Left hindlimb (tissue), 1 donor: ENCODE measurements at places on chromosomes 4 and X.

DNA sequence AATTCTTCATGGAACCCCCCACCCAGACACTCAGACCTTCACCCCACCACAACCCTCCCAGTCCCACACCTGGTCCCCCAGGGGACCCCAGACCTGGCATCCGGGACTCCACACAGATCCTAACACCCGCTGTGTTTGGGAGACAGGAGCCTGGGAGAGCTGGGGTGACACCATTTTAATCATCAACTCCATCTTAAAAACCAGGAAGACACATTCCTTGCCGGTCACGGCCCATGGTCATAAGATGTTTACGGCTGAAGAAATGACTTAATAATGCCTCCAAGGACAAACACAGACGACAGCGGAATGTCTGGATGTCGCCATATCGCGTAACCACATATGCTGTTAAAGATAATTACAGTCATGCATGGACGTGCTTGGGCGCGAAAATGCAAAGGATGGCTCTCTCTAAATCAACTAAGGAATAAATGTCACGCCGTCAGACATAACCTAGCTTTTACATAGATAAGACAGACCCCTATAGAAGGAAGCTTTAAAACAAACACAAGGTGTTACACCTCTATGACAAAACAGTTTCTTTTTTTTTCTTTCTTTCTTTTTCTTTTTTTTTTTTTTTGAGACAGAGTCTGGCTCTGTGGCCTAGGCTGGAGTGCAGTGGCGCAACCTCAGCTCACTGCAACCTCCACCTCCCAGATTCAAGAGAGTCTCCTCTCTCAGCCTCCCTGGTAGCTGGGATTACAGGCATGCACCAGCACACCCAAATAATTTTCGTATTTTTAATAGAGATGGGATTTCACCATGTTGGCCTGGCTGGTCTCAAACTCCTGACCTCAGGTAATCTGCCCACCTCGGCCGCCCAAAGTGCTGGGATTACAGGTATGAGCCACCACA lies 2.1 kb upstream of the DHRSX start:
- DNase-seq = no peak

DNA sequence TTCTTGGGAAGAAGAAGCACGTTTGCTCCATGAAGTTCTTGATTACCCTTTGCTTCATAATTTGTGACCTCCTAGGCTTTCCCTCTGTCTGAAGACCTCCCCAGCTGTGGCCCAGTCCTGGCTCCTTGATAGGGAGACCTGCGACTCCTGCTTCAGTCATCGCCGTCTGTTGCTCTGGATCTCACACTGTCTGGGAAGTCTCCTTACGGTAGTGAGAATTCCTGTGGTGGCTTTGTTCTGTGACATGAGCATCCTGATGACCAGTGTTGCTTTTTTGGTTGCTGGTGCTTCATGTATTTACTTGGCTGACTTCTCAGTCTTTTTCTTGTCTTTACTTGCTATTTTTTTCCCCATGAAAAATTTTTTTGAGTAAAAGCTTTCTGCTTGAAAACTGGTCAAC lies 44.2 kb downstream of the JADE1 start:
- no peak for DNase-seq

DNA sequence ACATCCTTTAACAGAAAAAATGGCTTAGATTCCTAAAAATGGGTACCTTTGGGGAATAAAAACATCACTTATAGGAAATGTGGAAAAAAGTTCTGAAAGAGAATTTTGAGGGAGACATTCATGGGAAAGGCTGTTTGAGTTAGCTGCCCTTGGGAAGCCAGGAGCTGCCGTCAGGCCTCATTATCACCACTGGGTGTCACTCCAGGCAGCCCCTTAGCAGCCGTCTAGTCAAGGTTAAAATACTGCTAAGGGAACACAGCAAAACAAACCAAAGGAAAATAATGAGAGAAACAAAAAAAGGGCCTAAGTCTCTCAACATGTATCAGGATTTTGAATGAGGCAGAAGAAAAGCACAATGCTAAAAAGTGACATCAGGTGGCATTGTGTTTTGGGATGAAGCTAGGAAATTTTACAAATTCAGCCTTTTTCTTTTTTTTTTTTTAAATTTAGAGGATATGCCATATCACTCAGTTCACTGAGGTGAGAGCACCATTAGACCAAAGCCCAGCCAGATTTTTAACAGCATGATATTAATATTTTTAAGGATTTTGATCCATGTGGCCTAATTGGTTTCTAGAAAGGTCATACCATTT lies 235.3 kb downstream of the GPAT3 start:
- no peak for DNase-seq

GRCh38 chr4:163200727-163201349 lies 34.1 kb upstream of the NAF1 start:
- no peak for DNase-seq

- DNase-seq = no peak
Observed at GRCh38 chr4:39978904-39979303, 1.2 kb upstream of the PDS5A start.

DNA sequence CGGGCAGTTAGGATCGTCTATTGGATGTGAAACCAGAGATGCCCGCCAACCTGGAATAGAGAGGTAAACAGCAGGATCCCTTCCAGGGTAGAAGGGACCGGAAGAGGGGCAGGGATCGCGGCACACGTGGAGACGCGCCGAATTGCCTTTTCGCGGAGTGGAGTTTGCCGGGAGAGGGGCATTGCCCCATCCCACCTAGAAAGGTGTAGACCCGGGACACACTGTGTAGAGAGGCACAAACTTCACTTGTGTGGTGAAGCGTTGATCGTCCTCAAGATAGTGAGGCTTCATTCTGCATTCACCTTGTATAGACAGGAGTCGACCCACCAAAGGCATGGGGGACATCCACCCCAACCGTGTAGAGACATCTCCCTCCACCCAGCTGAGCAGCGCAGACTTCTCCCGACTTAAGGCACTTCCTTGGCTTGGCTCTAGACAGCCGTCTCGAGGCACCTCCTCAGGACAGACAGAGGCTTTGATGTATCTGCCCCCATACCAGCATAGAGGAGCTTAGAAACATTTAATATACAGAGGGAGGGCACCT lies 410 bp downstream of the GNL3L start:
- DNase-seq = peak; percentile 28

GRCh38 chr4:86250006-86250405 lies 109.8 kb downstream of the MAPK10 start:
- no peak for DNase-seq

DNA sequence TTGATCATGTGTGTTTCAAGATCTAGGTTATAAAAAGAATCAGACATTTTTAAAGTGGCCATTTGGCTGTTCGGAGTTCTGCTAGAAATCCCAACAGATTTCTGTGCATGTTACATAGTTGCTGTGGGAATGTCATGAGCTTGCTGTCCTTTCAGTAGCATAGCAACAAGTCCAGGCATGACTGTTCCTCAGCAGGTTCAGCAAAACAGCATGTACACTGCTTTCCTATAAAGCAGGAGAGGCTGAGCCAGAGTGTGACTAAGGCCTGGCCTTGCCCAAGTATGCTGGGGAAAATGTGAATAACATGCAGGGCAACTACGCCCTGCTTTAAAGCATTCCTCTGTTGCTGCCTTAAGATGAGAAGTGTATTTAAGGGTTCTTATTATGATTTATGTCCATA lies 217.1 kb upstream of the SMIM31 start:
- DNase-seq = peak; percentile 55

- no peak for DNase-seq
Observed at GRCh38 chr4:6524436-6524835, 50.6 kb upstream of the MAN2B2 start.

DNA sequence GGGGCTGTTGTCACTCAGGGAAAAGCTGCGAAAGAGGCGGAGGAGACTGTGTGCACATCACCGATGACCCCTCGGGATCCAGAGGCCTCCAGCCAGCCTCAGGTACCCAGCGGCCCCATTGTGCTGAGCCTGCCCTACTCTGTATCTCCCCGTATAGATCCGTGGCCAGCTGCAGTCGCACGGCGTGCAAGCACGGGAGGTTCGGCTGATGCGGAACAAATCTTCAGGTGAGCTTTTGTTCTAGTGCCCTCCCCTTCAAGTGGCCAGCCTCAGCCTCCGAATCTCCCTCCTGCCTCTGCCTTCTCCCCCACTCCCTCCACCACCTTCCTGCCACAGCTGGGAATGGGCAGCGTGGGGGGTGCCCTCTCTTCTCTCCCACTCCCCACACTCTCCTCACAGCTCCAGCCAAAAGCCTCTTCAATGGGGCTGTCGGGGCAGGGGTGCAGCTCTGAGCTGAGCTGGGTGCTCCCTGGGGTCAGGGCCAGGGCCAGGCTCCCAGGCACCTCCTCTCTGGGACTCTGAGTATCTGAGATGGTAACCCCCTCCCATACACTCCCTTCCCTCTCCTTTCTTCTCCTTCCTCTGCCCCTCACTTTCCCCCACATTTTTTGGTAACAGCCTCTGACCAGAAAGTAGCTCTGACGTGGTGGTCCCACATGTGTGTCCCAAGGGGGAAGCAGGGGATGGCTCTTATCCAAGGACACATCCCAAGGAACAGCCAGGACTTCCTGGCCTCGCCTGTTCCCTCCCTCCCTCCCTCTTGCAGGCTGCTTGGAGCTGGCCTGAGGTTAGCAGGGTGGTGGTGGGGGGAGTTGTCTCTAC lies 20.4 kb upstream of the UBA1 start:
- DNase-seq = no peak

DNA sequence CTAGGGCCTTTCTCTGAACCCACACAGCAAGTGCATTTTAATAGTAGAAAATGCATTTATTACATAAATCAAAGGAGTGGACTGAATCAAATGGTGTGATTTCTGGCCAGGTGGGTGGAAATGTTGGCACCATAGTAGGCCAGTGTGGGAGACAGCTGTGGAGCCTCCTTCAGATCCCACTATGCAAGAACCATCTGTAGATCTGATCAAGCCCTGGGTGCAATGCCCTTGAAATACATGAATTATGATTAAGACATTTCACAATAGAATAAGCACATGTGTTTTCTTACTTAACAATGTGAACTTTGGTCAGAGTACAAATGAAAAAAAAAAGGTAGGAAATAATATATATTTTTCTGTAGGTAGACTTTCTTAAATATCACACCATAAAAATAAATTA lies 204.3 kb downstream of the PCDH7 start:
- DNase-seq = no peak

DNA sequence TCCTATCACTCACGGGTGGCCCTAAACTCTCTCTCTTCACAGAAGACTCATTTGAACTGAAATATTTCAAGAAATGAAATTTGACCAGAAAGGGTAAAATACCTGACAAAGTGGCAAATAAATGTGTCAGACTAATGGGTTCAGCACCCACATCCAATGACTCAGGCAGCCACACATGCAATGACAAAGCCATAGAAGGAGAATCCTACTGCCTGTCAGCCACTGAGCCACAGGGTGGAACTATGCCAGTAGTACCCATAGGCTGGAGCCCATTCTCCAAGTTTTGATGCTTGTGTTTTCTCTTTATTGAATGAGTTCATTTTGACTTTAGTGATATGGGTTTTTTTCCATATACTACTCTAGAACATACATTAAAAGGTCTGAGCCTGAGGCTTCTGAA lies 179.0 kb downstream of the BEND2 start:
- no peak for DNase-seq

GRCh38 chr4:111666826-111667360 lies 478.4 kb upstream of the FAM241A start:
- DNase-seq = no peak

- DNase-seq = no peak
Observed at GRCh38 chr4:14178421-14178820, 550.9 kb upstream of the BOD1L1 start.

DNA sequence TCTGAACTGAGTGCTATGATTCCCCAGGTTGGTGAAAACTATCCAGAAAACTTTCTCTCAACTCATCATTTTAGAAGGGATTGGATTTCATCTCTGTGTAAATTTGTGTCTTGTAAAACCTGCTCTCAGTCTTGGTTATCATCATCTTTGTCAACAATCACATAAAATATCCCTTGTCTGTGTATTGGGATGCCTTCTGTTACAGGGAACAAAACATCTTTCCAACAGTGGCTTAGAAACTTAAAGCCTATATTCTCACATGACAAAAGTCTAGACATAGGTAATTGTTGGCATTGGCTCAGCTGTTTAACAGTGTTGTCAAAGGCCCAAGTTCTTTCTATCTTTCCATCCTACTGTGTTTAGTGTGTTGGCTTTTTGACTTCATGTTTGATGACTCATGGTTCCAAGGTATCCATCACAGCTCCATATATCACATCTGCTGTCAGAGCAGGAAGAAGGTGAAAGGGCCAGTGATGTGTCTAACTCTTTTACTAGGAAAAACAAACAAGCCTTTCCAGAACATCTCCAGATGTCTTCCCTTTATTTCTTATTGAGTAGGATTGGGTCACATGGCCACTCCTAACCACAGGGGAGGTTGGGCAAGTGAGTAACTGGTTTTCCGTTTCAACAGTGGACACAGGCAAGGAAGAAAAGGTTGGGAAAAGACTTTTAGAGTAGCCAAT lies 65.0 kb downstream of the PHEX start:
- DNase-seq = no peak

GRCh38 chr4:94466371-94466770 lies 14.6 kb downstream of the PDLIM5 start:
- no peak for DNase-seq

GRCh38 chr4:181597766-181598165 lies 645.4 kb upstream of the TENM3 start:
- no peak for DNase-seq

DNA sequence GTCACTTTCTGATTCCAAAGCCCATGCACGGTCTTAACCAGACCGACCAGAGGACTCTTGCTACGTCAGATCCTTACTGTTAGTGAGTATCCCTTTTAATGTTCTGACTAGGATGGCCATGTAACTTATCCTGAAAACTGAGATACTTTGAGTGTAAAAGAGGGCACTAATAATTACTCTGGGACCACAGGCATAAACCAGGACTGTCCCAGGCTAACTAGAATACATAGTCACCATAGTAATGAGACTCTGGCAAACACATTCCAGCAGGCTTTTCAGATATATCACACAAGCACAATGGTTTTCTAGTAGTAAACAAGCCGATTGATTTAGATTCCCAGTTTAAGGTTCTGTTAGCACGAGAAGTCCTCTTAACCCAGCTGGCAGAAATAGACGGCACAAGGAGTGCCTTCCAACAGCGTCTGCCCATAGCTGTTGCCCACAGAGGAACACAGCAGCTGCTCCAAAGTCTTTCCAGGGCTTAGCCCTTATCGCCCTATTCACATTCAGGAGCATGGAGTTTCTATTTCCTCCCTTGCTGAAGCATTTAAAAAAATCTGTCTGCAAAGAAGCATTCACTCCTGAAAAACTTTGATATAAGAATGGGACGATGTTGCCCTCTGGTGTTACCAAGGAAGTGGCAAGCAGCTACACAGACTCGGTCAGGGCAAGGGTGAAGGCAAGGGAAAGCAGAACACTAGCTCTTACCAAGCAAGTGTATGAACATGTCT lies 92.4 kb downstream of the CXCL13 start:
- peak; percentile 45 for DNase-seq
